B cell (primary cell): ENCODE measurements at places on chromosomes 6 and 20.
A peak's percentile ranks its signal among the peaks of the same experiment; 100 is the strongest.

DNA sequence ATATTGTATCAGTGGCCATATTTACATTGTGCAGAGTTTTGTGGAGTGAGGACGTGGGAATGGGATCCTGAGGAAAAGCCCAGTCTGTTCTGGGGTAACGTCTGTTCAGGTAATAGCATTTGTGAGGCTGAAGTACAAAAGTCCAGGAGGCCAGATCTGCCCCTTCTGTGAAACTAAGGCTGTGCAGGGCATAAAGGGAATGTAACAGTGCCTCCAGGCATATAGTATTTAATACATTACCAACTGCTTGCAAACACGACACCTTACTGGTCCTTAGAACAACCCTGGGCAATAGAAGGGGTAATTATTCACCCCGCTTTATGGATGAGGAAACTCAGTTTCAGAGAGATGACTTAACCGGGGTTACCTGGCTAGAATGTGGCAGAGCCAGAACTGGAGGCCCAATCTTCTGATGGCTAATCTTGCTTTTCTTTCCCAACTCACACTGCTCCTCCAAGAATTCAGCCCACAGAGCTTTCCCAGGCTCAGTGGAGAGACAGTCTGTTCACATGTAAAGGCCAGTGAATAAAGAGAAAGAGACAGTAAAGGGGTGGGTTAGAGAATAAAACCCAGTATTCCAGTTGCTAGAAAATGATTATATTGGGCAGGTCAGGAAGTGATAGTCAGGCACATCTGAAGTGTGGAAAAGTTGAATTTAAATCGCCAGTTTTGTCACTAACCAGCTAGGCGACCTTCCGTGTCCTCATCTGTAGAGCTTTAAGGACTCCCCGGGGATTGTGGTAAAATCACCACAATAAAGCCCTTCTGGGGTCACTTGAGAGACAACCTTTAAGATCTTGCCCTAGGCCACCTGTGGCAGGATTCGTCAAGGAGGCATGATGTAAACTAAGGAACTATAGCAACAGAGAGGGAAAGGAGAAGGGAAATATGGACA is 280.7 kb upstream of the CITED2 start:
- DNase-seq: no peak

DNA sequence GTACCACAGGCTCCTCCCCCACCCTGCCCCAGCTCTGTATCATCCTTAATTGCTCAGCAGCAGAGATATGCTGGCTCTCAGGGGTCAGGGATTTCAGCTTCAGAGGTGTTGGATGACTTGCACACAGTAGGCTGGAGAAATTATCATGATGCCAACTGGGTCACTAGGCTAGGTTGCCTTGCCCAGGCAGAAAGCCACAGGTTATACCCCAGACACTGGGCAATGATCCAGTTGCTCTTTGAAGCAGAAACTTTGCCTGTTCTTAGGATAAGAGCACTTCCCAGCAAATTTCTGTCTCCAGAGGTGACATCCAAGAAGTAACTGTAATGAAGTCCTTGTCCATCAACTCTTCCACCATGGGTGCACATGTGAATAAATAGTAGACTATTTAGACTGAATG is 38.3 kb upstream of the SCML4 start:
- DNase-seq: no peak

- no peak for DNase-seq
These were observed 483.8 kb upstream of the EYS start for GRCh38 chr6:66190858-66191257.

GRCh38 chr6:119350202-119350951 is 816 bp upstream of the MAN1A1 start:
- DNase-seq: no peak

DNA sequence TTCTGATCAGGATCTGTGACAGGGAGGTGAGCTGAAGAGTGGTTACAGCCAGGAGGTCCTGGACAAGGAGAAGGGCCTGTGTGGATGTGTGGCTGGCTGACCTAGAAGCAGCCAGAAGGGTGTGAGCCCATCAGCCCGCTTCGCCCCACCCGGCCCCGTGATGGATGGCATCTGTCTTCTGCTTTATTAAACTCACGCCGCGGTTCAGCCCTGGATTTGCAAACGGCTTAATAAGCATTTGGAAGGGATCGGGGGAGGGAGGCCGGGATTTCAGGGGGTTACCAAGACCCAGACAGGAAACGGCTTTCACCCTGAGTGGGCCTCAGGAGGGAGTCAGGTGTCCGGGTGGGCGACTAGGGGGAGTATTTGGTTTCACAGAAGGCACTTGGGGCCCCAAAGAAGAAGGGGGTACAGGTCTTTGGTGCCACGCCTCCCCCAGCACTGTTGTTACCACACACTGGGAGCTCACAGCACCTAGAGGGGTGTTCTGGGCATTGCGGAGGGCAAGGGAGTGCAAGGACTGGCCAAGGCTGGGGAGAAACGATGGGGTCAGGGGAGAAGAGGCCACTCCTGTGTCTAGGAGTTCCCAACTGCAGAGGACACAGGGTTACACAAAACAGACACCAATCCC is 53.8 kb upstream of the FOXP4 start:
- DNase-seq: no peak

DNA sequence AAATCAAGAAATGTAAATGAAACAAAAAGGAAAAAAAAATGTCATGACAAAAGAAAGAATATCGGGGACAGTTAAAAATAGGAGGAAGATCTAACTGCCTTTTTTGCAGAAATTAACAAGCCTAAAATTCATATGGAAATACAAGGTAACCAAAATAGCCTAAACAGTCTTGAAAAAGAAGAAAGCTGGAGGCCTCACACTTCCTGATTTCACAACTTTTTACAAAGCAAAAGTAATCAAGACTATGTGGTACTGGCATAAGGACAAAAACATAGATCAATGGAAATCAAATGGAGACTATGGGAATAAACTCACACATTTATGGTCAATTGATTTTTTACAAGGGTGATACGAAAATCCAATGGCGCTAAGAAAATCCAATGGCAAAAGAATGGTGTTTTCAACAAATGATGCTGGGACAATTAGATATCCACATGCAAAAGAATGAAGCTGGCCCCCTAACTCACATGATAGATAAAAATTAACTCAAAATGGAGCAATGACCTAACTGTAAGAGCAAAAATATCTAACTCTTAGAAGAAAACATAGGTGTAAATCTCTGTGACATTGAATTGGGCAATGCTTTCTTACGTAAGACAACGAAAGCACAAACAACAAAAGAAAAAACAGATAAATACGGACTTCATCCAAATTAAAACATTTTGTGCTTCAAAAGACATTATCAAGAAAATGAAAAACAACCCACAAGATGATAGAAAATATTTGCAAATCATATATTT is 24.5 kb downstream of the MAP3K5 start:
- no peak for DNase-seq

GRCh38 chr20:63446216-63447024 is 26.0 kb downstream of the KCNQ2 start:
- no peak for DNase-seq

GRCh38 chr20:2889797-2890196 is 16.5 kb downstream of the PTPRA start:
- no peak for DNase-seq

- no peak for DNase-seq
These were observed 10.1 kb downstream of the MAP3K5 start for GRCh38 chr6:136782021-136782770.

DNA sequence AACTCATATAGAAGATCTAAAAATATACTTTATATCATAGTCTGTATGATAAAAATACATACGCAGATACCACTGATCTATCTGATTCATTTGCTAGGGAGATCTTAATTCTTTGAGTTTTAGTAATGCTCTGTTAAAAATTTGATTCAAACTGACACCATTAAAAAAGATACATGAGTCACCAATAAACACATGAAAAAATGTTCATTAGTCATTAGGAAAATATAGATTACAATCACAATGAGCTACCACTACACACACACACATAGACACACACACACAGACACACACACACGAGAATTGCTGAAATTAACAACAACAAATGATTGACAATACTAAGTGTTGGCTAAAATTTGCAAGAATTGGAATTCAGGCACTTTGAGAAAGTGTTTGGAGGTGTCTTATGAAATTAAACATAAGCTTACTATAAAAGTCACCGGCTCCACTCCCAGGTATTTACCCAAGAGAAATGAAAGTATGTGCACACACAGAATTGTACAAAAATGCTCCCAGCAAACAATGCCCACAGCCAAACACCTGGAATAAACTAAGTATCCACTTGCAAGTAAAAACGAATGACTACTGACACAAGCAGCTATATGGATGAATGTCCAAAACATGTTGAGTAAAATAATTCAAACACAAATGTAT is 117.7 kb upstream of the GGTLC1 start:
- DNase-seq: no peak

DNA sequence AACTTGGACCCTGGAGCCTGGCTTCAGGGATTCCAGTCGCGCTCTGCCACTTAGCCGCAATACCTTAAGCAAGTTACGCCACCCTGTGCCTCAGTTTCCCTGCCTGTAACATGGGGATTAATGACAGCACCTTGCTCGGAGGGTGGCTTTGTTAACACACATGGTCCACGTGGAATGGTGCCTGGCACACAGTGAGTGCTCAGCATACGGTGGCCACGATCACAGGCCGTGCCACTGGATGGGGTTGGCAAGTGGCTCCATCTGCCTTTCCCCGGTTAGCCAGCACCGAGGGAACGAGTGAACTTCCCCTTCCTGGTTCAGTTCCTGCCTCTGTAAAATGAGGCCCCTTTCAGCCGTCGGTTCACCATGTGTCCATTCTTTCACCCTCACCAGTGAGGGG is 17.2 kb downstream of the C6orf132 start:
- DNase-seq: no peak

DNA sequence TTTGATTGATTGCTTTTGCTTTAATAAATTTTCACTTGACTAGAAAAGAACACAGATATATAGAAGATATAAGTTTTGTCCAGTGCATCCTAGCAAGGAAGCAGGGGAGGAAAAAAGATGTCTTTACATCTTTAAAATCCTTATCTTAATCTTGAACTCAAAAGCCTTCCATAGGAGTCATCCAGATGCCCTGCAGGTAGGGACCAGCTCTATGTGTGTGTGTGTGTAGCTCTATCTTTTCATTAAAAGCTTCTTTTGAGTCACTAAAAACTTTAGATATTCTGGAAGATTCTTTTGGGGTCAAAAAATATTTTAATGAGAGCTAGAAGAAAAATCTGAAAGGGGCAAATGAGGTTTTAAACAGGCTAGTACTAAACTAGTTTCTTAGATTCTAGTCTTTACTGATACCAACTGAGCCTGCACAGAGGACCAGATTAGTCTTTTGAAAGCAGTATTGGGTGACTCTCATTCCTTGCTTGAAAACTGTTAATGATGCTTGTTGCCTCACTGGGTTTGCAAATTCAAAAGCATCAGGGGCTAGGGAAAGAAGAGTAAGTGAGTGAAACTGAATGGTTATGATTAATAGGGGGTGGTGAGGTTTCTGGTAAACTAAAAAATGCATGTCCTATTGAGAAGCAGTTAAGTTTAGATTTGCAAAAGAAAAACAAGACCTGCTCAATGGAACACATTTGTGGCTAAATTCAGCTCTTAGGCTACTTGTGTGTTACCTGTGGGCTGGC is 40.6 kb upstream of the JAG1 start:
- DNase-seq: no peak

GRCh38 chr6:56694002-56694401 is 51.3 kb upstream of the DST start:
- DNase-seq: no peak

DNA sequence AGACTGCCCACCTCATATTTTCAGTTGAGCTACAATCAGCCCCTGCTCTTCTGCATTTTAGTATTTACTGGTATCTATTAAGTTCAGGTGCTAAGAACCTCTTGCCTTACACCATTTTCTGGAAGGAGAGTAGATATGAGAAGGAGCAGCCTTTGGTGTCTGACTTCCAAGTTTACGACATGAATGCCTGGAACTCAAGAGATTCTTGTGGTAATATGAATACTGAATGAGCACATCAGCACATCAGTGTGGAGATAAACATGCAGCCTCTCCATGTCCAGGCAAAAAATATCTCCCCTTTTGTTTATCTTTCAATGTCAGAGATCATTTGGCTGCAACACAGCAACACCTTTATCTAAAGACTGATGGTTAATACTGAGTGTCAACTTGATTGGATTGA is 65.8 kb upstream of the THEMIS start:
- DNase-seq: no peak

GRCh38 chr20:37449276-37449675 is 71.8 kb upstream of the NNAT start:
- DNase-seq: no peak

- DNase-seq: peak; percentile 78
These were observed 10.6 kb downstream of the RPS10 start for GRCh38 chr6:34414999-34415858.

- peak; percentile 63 for DNase-seq
These were observed 21.7 kb downstream of the MAP1LC3A start for GRCh38 chr20:34579979-34580940.

- DNase-seq: no peak
These were observed 38.1 kb upstream of the AIG1 start for GRCh38 chr6:143022587-143022986.

DNA sequence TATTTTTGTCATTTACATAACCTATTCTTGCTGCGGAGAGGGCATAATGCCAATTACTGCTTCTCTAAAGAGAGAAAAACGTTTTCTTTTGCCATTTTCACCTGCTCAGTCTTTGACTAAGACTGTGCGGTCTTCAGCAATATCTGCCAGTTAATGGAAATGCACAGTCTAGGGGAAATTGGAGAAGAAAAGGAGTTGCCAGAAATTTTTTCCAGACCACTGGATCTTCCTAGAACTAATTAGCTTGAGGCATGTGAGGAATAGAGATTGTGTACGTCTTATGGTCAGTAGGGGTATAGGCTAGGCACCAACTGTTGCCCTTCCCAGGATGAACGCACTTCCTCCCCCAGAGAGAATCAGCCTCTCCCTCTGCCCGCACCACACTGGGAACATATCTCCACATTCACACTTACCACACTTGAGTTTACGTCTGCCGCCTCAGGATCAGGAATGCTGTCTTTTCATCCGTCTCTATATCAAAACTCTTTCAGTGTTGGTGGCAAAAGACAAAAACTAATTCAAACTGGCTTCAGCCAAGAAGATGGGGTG is 67.9 kb upstream of the E2F3 start:
- no peak for DNase-seq

GRCh38 chr6:156778454-156779205 is 1.5 kb downstream of the ARID1B start:
- peak; percentile 74 for DNase-seq

GRCh38 chr6:112342511-112342910 is 4.6 kb upstream of the RFPL4B start:
- no peak for DNase-seq

DNA sequence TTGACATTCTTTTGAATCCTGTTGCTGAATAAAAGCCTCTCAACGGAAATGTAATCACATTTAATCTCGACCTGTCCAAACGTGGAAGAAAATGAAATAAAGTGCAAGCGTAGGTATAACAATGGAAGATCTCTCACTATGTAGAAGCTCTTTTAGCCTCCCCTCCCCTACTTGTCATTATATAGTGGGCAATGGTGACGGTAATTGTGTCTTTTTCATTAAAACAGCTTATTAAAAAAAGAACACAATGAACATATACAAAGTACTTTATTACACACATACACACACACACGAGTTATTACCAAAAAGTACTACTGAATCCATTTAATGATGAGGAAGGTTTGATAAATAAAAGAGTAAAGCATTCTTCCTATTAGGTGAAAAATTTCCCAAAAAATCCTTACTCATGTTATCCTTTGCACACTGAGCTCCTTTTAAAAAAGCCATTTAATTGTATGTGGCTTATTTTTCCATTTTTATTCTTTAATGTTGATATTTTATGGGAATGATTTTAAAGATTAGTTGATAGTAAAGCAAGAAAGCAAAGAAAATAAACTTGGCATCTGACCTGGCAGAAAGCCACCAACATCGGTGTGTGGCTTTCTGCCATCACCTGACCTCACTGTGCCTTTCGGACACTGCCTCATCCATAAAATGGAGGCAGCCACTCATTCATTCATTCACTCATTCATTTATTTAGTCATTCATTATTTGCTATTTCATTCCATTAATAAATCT is 493 bp upstream of the SGK1 start:
- no peak for DNase-seq
